GM04503 (cell line): ENCODE measurements at places on chromosomes 12 and 14.
A peak's percentile ranks its signal among the peaks of the same experiment; 100 is the strongest.

DNA sequence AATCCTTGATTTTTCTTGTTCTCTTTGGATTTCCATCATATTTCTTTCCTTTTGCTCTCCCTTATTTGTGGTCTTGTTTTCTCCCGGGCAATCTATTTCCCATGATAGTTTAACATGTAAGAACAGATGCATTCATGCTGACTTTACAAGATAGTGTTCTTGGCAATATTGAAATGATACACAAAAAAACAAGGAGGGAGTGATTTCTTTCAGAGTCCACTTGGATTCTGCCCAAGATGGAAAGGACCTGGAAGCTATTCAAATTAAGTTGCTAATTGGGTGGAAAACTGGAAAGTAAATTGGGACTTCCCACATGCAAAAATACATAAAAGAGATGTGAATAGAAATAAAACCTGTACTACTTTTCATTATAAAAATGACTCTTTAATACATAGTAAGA lies 14.4 kb upstream of the YARS2 start:
- no peak for DNase-seq

GRCh38 chr14:94081386-94081820 lies 293 bp downstream of the IFI27L1 start:
- DNase-seq, result no peak

GRCh38 chr12:92029902-92030586 lies 115.6 kb downstream of the BTG1 start:
- DNase-seq, result no peak

DNA sequence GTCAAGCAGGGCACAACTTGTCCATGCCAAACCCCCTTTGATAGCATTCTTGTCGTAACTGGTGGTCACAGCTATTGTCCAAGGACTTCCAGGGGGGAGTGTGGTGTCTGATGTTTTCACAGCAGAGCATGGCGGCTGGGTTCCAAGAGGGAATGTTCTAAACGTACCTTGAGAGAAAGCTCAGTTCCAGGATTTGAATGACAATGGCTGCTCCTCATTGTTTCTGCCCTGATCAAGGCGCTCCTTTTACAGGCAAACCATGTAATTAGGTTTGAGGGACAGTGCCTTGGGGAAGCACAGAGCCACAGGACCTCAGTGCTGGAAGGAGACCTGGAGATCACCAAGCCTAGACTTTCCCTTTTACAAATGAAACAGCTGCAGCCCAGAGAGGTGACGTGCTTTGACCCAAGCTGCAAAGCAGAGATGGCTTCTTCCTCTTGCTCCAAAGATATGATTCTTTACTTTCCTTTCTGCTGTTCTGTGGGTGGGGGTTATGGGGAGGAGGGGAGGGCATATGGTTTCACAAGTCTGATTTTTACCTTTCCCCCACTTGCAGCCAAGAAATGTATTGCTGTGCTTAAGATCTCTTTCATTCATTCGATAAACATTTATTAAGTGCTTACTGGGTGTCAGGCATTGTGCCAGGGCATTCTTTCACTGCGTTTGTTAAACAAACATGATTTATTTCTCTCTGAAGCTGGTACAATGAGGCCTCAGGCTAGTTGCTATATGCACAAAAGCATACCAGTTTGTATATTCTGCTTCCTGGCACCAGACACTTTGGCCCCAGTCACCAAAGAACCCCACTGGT lies 172.8 kb downstream of the KTN1 start:
- DNase-seq, result no peak

- DNase-seq, result no peak
Measured at GRCh38 chr12:13596714-13597113, 384.7 kb downstream of the GRIN2B start.

- no peak for DNase-seq
Measured at GRCh38 chr12:32000373-32001005, 41.3 kb downstream of the RESF1 start.

GRCh38 chr12:104177663-104178501 lies 37.7 kb upstream of the TXNRD1 start:
- peak; percentile 95 for DNase-seq

DNA sequence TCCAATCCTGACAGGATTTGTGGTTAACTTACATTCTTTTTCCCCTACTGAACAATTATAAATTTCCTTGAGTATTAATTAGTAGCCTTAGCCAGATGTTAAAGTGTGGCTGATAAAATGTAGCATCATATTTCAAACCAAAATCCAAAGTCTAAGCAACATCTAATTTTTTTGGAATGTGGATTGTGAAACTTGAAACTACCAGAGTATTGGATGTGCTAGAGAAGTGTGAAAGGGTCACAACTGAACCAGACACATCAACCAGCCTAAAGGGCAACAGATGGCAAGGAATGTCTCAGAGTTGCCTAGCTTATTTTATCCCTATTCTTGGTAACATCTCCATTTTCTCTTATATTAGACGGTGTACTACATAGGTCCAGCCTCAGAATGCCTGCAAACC lies 153.1 kb upstream of the DCN start:
- DNase-seq, result no peak

DNA sequence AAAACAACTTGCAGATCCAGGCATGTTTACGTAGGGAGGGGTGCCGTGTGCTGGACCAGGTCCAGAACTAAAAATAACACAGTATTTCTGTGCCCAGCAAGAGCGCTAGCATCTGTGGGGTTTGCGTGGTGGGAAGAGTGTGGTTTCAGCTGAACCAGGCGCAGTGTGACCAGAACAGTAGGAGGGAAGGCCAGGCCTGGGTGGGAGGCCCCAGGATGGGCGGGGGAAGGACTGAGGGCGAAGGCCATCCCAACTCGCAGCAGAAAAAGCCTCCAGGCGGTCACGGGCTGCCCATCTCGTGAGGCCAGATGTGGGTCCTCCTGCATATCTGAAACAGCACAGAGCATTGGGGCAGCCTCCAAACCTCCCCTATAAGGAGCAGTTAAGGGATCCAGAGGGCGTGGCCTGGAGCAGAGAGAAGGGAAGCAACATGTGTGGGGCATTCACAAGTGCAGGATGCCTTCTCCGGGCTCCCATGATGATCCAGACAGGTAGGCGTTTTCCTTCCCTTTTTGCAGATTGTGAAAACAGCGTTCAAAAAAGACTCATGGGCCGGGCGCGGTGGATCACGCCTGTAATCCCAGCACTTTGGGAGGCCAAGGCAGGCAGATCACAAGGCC lies 17.8 kb upstream of the CD9 start:
- peak; percentile 69 for DNase-seq

DNA sequence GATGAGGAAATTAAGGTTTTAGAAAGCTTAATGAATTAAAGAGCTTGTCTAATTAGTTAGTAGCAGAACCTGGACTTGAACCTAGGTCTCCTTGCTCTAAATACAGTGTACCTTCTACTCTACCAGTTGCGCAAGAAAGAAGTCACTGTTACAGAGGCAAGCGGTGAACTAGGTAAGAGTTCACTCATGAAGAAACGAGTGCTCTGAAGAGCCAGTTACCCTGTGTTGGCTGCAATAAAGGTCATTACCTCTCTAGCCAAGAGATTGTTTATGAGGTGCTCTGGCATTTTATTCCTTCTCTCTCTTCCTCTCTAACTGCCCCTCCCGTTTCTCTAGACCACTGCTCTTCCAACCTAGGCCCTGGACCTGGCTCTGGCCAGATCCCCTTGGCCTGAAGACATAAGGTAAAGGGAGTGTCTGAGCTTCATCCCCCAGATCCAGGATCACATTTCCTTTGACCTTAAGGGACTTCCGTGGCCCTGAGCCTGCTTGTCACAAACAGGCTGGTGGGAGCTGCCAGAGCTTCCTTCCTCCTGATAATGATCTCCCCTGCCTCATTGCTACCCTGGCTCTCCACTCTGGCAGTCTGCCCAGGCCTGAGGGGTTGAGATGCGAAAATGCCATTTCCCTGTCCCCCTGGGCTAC lies 1.9 kb downstream of the RNASE7 start:
- no peak for DNase-seq

DNA sequence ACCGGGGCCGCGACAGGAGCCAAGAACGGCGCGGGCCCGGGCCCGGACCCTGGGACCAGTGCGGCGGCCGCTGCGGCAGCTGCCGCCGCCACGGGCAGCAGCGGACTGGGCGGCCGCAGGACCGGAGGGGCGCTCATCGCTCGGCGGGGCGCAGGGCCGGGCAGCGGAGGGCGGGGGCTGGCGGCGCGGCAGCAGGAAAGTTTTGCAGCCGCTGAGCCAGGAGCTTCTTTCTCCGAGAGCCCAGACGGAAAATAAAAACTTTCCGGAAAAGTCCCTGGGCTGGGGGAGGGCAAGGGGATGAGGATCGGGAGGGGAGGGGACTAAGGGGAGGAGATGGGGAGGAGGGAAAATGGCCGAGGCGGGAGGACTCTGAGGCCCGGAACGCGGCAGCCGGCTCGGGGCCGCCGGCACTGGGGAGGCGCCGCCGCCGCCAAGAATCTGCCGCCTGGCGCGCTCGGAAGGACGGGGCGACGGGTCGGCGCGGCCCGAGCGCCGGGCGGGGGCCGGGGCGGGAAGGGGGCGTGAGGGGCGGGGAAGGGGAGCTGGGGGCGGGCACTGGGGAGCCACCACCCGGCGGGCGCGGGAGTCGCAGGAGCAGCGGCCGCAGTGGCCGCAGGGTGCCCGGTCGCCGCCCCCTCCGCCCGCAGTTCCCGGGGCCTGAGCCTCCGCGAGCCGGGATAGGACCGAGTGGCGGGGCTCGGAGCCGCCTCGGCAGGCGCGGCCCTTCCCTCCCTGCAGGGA lies at the start of gene PRKD1:
TSS of gene PRKD1 (minus strand) at position 472 of the 741 bp plus-strand sequence.
- no peak for DNase-seq

GRCh38 chr14:67982711-67983608 lies 163.4 kb downstream of the RAD51B start:
- DNase-seq, result no peak

GRCh38 chr12:19307451-19307850 lies 131.8 kb upstream of the AEBP2 start:
- DNase-seq, result no peak

- no peak for DNase-seq
Measured at GRCh38 chr14:99143126-99143525, 128.9 kb downstream of the BCL11B start.

- no peak for DNase-seq
Measured at GRCh38 chr14:67510121-67510520, 21.6 kb upstream of the TMEM229B start.

GRCh38 chr12:79673354-79673753 lies 17.4 kb downstream of the PAWR start:
- DNase-seq, result no peak

- DNase-seq, result peak; percentile 61
Measured at GRCh38 chr14:22791301-22791700, 23.9 kb downstream of the SLC7A7 start.

DNA sequence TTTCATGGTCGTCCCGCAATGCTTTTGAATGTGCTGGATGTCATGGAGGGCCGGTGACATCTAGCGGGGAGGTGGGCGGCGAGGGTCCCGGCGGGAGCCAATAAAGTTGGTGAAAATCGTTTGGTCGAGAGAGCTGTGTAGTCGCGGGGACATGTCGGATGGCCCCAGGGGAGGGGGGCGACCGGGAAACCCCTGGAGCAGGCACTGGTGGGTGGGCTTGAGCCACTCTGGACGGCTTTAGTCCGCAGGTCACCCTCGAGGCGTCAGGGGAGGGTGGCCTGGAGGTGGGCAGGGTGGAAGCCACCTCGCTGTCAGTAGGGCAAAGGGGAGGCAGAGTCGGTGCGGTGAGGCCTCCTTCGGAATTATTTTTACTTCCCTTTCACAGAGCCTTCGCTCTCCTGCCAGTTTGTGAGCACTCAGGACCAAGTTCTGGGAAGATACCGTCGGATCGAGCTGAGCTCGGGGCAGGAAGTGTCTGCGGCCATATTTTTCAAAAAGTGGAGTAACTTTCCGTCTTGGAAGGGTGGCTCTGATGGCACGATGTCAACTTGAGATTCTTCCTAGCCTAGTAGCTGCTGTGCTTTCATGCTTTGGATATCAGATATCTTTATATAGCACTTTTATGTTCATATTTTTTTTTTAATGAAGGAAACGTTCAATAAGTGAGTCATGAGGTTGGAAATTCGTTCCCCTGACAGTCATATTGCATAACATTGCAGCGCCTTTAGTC lies 28.2 kb downstream of the WBP11 start:
- DNase-seq, result peak; percentile 64

- DNase-seq, result no peak
Measured at GRCh38 chr12:123369229-123369628, 4.6 kb upstream of the SBNO1 start.

- no peak for DNase-seq
Measured at GRCh38 chr14:93543766-93544165, 113.0 kb downstream of the UNC79 start.

GRCh38 chr14:94386085-94387031 lies 2.0 kb downstream of the SERPINA1 start:
- no peak for DNase-seq

DNA sequence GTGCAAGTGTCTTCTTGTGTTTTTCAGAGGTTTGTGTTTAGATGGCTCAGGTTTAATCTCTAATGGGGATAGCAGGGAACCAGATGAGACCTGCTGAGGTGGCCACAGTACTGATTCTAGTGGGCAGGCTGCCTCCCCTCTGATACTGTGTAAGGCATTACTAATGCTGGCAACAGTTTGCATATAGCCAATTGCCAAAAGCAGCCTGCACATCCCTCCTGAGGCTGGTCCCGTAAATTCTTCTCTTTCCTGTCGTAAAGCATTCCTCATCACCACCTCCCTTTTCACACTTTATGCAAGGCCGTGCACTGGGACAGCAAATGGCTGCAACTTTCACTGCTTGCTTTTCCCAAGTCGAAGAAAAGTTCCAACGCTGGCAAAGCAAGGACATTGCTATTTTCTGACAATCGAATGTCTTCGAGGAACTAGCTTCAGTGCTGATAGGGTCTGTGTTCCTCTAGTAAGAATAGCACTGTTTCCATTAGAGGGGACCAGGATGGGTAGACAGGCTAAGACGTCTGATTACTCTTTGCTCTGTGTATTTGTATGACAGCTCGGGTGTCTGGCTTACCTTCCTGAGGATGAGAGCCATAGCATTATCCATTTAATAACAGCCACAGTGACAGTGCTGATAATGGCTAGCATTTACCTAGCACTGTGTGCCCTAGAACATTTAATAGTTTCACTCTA lies 178.2 kb upstream of the HIF1A start:
- DNase-seq, result no peak

DNA sequence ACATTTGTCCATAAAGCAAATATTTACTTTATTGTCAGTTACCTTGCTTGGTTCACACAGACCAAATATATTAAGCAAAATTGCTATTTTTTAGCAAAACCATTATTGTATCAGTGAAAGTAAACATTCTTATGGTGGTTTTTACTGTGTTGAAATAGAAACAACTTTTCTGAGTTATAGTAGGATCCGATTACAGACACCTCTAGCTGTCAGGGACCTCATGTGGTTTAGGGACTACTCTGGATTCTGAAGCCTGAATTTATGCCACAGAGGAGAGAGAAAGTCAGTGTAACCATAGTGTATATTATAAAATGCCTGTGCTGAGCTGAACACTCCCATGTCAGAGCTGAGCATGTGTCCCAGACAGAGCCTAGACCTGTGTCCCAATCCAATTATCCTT lies 287.5 kb downstream of the FLRT2 start:
- no peak for DNase-seq

DNA sequence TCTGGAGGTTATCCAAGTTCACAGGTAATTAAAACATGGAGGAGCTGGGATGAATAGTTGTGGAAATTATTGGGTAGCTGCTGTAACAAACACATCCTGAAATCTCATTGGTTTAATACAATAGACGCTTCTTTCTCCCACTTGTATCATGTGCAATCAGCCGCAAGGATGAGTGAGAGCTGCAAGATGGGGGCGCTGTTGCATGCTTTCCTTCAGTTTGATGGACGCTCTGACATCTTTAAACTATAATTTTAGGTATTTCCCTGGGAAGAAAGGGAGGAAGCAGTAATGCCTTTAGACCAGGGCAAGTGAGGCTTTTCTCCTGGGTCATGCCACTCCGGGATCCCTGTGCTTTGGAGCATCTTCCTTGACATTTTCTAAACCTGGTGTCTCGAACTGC lies 178.7 kb downstream of the PAWR start:
- DNase-seq, result no peak
